ENCODE measurements at places on chromosomes 5 and 9.

GRCh38 chr9:115340314-115340713 is 222.4 kb upstream of the TNC start:
- DNase-seq: no peak

- DNase-seq: no peak
These were observed 86.6 kb downstream of the EHMT1 start for GRCh38 chr9:137705443-137705863.

- no peak for DNase-seq
These were observed 80.2 kb downstream of the LURAP1L start for GRCh38 chr9:12855066-12855465.

DNA sequence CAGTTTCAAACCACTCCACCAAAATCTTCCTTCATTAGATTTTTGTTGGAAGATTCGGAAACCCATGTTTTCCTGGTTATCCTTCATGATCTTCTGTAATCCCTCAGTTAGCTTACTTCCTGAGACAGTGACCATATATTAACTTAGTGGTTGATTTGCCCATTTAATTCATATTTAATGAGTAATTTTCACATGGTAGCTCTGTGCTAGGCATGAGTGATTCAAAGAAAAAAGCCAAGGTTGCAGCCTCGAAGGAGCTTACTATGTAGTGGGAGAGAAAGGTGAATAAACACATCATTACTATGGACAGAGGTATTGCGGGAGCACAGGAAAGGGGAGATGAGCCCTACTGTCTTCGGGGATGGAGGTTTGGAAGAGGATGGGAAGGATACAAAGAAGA is 158.5 kb downstream of the TLE1 start:
- no peak for DNase-seq

DNA sequence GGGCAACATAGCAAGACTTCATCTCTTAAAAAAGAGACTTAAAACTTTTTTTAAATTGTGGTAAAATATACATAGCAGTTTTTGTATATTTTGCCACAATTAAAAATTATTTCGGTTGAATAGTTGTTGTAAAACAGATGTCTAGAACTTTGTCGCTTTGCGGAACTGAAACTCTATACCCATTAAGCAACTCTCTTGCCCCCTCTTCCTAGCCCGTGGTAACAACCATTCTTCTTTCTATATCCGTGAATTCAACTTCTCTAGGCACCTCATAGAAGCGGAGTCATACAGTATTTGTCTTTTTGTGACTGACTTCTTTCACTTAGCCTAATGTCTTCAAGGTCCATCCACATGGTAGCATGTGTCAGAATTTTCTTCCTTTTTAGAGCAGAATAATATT is 43.3 kb downstream of the SPARC start:
- DNase-seq: no peak

DNA sequence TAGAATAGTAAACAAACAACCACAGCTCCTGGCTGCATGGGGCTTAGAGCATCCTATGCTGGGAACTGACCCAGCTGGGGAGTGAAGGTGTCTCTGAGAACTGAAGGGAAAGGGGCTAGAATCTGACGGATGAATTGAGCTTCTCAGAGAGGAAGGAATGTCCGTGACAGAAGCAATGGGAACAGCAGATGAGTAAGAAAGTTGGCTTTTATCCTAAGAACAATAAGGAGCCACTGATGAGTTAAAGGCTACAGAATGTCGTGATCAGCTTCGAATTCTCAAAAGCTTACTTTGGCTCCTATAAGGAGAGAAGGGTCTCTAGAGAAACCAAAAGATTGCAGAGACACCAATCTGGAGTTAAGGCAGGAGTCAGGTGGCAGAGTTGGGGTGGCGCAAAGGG is 52.6 kb downstream of the EBF1 start:
- DNase-seq: no peak

GRCh38 chr9:87097238-87097637 is 149.9 kb upstream of the GAS1 start:
- DNase-seq: no peak

Data from left forelimb (tissue), 1 donor.